ENCODE measurements at places on chromosomes 1 and 21. TPM values are rescaled to one million over a fixed set of nuclear protein-coding genes. Genes with fewer than 3 reads are reported as not detected.
A peak's percentile ranks its signal among the peaks of the same experiment; 100 is the strongest.

GRCh38 chr1:230788561-230789275, 41.5 kb downstream of the CAPN9 start:
- DNase-seq = no peak

DNA sequence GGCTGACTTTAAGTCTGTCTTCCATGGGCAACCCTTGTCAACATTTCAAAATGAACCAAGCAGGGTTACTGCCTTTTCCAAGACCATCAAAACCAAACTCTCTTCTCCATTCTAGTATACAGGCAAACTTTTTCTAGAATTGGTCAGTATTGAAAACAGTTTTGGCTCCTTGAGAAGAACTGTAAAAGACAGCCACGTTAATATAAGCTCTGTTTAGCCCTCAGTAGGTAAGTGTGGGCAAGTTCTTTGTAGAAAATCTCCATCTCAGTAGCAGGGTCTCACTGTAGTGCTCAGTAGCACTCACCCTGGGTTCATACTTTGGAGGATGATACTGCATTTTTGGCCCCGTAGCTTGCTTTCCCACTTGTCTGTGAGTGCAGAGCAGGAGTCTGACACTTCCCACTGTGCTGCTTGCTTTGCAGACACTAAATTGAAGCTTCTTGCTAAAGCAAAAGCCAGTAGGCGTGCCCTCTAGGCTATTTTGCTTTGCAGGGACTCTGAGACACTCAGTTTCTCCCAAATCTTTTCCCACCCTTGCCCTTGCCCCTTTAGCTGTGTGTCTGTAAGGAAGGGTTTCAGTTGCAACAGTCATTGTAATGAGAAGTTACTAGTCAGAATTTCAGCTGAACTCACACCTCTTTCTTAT, 34.3 kb upstream of the CACYBP start:
- no peak for DNase-seq

DNA sequence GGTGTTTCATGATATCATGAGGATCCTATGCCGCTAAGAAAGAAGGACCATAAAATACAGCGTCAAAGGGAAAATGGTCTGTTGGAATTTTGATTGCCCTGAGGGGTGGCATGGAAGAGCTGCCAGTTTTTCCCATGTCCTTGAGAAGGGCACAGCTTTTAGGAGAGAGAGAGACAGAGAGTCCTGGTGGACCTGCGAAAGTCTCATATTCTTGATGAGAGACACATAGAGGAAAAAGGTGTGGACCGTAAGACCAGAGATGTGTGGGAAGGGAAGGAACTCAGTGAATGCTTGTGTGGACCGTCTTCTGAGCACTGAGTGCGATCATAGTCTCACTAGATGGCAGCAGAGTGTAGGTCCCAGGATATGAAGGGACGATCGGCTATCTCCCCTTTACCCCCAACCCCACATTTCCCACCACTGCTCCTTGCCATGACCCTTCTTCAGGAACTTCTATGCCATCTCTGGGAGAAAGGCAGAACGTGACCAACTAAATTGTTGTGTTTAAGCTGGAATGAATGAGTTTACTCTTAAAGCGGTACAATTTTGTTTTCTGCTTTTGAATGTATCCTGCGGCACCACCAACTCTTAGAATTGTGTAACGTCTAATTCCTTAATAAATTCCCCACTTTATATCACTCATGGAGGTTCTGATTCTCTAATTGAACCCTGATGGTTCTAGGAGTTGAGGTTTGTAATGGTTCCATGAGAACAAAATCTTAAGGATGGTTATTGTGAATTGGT, 117.7 kb downstream of the CTH start:
- peak; percentile 11 for DNase-seq

Gene KISS1
- 6.2 TPM for total RNA-seq

Gene SYCP1
- not detected for total RNA-seq

DNA sequence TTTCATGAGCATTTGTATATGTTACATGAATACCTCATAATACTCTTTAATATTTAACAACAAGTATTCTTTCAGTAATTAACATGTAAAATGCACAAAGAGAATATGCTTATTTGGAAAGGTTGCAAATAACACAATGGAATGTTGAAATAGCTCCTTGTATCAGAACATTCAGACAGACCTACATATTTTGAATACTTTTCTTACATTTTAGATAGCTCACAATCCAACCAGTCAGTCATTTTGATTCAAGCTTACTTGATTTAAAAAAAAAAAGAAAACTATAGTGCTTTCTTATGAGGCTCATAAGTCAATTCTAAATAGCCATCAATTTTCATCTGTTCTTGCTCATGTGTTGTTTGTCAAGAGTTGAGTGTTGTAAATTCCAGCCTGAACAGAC, 518.8 kb downstream of the ADGRL2 start:
- DNase-seq = no peak

- DNase-seq = no peak
Measured at GRCh38 chr1:912740-913301, 10.9 kb upstream of the SAMD11 start.

DNA sequence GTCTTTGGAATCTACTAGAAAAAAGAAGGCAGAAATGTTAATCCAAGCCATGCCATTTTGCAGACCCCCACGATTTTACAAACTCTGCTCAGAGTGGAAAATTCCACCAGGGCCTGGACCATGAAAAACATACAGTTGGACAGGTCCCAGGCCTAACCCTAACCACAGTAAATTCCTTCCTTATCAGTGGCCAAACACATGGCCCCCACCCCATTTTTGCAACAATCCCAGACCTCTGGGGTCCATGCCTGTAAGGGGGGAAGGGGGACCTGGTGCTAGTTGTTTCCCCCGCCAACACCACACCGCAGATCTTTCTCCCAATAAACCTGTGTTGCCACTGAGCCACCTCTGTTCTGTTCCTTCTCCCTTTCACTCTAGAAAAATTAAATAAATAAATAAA, 1352.7 kb downstream of the AMY1C start:
- DNase-seq = no peak

Gene C8A
- total RNA-seq = not detected

DNA sequence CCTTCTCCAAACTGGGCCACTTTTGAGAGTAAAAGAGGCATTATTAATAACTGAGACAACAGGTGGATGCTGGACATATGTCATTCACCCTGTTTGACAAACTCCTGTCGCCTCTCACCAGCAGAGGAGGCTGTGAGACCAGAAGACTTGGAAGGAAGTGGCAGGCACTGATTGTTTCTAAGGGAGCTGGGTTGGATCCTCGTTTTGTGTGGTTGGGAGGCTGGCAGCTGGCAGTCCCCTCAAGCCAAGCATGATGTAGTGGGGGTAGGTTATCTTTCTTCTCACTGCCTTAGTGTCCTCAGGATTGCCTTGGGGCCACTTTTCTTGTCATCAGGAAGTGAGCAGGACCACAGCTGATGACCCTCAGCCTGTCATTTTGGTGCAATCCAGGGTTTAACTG, 86.5 kb upstream of the KCNJ15 start:
- DNase-seq = peak; percentile 56

Gene DIO1
- total RNA-seq = not detected

Gene KIAA0040
- not detected for total RNA-seq

DNA sequence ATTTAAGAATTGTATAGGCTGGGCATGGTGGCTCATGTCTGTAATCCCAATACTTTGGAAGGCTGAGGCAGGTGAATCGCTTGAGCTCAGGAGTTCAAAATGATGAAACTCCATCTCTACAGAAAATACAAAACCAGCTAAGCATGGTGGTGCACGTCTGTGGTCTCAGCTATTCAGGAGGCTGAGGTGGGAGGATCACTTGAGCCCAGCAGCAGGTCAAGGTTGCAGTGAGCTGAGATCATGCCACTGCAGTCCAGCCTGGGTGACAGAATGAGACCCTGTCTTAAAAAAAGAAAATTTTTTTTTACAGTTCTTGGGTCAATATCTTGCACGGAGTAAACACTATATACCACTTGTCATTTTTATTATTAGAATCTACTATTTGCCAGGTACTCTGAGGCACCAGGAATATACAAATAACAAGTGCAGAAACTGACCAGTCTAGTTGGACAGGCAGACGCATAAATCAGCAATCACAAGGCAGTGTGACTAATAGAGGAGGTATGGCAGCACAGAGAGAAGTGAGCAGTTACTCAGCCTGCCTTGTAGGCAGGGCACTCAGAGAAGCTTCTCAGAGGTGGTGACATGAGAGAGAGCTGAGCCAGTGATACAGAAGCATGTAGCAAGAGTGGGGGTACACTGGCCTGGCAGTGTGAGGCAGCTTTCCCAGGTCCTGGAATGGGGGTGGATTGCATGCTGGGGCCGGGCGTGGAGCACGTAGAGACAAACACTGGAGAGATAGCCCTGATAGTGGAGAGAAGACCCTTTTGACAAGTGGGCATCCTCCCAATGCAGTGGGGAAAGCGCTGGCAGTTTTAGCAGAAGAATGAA, 8.0 kb downstream of the PHLDA3 start:
- peak; percentile 100 for DNase-seq

- peak; percentile 43 for DNase-seq
Measured at GRCh38 chr21:33299181-33299752, 25.5 kb upstream of the IFNAR1 start.

- DNase-seq = peak; percentile 50
Measured at GRCh38 chr1:10694633-10695627, 101.5 kb downstream of the CASZ1 start.

Gene DMRTA2
- total RNA-seq = 1.8 TPM

Gene RGSL1
- not detected for total RNA-seq

GRCh38 chr1:204342310-204342709, 17.4 kb downstream of the PLEKHA6 start:
- no peak for DNase-seq

- DNase-seq = no peak
Measured at GRCh38 chr1:5780324-5780716, 211.9 kb downstream of the NPHP4 start.
